SK-N-DZ (cell line): ENCODE measurements at places on chromosomes 6 and 20.

- DNase-seq: peak; percentile 86
Measured at GRCh38 chr6:79808921-79809320, 138.4 kb downstream of the ELOVL4 start.

DNA sequence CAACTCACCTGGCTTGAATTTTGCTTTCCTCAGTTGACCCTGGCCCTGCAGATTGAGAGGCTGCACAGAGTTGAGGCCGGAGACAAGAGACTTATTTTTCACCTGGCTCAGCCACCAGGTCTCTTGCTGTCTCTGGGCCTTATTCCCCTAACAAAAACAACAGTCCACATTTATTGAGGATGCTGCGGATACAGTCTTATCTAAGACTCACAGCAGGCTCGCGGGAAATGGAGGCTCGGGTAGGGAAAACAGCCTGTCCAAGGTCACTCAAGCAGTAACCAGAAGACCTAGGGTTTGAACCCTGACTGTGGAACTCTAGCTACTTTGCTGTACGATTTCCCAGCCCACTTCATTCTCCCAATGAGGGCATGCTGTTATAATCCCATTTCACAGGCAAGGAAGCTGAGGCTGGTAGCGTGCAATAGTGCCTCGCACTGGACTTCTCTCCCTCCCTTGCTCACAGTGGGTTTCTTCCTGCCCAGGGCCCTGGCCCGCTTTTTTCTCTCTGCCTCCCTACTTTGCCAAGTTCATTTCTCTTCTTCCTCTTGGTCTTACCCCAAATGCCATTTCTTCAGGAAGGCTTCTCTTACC lies 57.7 kb downstream of the RBM38 start:
- DNase-seq: no peak

DNA sequence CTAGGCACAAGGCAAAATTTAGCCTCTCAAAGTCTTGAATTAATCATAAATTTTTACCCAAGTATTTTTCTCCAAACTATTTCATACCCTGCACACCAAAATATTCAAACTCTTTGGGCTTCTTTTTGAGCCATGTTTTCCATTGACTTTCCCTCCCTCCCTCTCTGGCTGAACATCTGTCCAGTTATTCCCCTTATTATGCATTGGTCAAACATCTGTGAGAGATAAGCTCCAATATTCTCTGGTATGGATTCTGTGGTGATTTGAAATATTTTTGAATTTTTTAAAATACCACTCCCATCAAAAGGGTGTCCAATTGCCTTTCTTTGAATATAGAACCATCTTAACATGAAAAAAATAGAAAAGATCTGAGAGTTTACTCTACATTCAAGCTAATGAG lies 244.2 kb downstream of the RFPL4B start:
- no peak for DNase-seq

DNA sequence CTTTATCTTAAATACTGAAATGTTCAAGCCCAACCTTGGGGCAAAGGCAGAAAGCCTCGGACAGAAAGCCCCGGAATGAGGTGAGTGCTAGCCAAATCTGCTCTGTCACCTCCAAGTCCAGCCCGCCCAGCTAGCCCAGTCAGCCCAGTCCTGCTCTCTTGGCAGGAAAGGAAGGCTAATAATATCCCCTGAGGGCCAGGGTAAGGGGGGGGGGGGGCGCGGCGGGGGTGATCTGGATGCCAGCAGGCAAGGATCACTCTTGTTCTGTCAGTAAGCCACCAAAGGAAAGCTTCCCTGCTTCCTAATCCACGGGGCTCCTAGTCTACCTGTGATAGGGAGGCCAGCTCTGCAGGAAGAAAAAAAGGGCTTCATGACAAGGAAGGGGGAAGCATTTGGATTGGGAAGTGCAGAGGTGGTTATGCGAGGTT lies 1.1 kb downstream of the NDRG3 start:
- DNase-seq: no peak

DNA sequence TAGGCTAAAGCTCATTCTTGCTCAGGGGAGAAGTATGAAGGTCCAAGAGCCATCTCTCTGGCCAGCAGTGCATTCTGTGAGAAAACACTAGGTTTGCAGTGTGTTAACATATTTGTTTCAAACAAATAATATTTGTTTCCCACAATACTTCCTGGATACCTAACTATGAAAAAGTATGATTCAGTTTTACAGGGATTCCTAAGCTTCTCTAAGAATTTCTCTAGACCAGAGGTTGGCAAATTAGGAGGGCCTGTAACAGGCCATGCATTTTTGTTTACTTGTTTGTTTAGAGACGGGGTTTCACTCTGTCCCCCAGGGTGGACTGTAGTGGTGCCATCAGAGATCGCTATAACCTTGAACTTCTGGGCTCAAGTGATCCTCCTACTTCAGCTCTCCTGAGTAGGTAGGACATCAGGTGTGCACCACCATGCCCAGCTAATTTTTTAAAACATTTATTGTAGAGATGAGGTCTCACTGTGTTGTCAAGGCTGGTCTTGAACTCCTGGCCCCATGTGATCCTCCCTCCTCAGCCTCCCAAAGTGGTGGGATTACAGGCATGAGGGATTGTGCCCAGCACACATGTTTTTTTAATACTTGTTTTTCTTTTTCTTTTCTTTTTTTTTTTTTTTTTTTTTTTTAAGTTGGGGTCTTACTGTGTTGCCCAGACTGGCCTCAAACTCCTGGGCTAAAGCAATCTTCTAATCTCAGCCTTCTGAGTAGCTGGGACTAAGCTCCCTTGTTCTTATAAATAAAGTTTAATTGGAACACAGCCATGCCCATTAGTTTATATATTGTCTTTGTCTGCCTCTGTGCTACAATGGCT lies 71.7 kb downstream of the ADGRG6 start:
- no peak for DNase-seq

GRCh38 chr6:90222724-90223198 lies 73.9 kb downstream of the BACH2 start:
- DNase-seq: no peak

DNA sequence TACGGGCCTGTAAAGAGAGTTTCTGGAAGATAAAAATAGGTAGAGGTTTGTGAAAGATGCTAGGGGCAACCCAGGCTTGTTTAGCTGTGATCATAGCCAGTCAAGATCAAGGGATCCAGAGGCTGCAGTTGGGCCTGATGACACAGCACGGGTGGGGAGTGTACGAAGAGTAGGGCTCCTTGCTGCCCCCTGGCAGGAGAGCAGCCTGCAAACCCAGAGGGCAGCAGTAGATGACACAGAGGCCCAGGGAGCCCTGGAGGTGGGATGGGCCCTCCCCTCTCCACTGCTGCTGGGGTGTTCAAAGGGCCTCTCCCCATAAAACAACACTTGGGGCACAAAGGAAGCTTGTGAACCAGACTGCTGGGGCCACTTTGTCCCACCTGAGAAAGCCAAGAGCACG lies 47.2 kb downstream of the VEGFA start:
- DNase-seq: peak; percentile 63
